ACHN (cell line): ENCODE measurements at places on chromosomes 1 and 21.

DNA sequence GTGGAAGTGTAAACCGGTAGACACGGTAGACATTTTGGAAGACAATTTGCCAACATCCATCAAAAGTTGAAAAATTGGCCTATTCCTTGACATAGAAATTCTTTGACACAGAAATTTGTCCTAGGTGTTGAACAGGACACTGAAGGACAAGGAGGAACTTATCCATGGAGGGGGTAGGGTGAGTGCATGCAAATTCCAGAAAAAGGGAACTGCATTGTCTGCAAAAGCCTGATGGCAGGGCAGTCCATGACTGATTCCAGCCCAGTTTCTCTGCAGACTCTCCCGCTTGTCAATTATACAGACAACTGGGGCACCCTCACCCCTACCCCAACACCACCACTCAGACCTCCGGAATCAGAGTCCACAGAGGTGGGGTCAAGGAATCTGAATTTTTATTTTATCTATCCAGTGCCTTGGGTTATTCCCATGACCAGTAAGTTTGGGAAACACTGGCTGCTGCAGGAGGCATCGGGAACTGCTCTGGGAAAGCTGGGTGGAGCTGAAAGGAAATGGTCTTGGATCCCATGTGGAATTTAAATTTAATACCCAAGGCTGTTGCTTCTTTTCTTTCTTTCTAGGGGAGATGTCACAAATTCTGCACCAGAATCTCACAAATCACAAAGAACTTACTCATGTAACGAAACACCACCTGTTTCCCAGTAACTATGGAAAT lies 103.3 kb upstream of the SLC45A1 start:
- no peak for DNase-seq

DNA sequence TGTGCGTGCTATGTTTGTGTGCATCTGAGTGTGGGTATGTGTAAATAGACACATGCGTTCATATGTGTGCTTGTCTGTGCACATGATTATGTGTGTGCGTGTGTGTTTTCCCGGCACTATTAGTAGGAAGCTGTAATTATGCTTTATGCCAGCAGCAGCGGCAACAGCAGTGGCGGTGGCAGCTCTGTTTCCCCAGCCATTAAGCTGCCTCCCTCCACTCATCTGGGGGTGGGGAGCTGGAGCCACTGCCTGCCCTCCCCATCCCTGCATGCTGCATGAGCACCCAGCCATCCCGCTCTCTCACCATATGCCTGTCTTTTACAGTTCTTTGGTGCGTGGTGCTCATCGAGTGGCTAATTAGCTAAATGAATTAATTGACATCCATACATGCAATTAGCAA lies 30.5 kb upstream of the ACOT11 start:
- DNase-seq = no peak

DNA sequence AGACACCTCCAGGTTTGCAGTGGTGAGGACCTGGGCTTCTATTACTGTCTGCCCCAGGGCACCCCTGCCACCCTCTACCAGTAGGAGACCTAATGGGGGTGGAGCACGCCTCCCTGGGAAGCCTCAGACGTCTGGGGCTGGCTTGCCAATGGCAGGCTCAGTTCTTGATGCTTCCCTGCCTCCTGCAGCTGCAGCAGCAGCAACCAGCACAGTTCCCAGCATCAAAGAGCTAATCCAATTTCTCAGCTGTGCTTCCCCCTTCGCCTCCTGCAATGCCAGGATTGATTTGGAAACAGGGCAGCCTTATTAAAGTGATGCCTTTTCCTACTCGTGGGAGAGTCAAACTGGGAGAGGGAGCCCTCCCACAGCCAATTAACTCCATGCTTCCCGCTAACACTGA lies 8.2 kb downstream of the SYT2 start:
- DNase-seq = no peak

DNA sequence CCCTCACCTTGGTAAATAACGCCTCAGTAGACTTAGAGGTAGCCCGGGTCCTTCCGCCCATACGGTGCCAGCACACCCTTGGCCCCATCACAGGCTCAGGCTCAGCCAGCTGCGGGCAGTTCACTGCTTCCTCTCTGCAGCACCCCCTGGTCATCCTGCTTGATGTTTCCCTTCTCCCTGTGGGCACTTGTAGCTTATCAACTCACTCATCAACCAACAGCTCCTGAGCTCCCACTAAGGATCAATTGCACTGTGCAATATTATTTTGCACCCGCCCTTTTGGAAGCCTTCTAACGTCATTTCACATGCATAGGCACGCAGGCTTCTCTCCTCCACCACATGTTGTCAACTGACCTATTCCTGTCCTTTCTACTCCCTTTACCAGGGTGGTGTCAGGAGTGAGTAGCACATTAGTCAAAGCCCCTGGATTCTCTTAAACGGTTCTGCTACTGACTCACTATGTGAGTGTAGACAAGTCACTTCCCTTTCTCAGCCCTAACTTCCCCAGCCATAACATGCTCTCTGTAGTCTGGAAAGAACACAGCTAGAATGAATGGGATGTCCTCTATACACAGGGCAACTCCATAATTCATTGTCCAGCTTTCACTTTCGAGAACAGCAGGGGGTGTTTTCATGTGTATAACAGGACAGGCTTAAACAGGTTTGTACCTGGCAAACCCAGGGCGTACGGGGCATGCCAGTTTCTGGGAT lies 47.1 kb upstream of the IRF2BP2 start:
- peak; percentile 64 for DNase-seq

- DNase-seq = peak; percentile 64
These were observed 66.5 kb downstream of the SH3BGR start for GRCh38 chr21:39518055-39518846.

DNA sequence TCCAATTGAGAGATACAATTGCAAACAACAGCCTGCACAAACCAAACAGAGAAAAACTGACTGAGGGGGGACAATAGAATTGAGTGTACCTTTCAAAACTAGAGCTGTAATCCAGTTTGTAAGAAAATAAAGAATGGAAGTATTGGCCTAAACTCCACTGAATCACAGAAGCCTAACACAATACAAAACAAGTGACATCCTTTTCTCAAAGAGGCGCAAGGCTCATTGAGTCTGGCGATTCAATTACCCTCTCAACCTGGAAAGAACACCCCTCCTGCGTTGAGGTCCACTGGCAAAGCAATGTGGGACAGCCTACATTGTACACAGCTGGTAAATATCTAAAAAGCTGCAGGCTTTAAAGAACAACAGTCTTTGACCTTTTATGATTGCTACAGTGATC lies 182.6 kb downstream of the DPYD start:
- DNase-seq = no peak
